ENCODE measurements at places on chromosomes 12 and 14.

- DNase-seq, result no peak
These were observed 3.9 kb downstream of the DLK1 start for GRCh38 chr14:100730581-100730980.

DNA sequence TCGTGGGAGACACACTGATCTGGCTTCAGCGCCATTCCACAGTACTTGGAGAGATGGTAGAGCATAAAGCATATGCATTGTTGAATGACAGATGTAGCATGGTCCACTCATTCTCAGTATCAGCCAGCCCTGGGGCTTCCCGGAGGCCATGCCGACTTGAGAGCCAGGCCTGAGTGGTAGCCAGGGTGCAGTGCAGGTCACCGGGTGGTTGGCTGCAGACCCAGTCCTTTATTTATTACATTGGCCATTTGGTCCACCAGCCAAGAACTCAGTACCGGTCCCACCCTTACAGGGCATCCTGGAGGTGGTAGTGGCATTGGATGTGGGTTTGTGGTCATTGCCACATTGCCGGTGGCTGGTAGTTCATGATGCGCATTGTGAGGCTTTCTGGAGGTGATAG, 121.6 kb upstream of the RTL1 start:
- DNase-seq, result no peak

DNA sequence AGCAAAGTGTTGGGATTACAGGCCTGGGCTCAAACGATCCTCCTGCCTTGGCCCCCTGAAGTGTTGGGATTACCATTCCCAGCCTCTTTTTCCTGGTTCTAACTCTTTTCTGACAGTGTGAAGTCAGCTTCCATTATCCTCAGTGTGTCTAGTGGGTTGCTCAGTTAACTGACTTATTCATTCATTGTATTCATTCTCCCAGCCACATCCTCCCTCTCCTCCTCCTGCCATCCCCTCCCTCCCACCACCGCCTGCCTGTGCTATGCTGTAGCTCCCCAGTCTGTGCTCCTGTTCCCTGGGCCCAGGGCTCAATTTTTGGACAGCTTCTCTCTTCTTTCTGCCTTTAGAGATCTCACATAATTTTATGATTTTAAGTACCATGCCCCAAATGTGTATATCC, 19.4 kb downstream of the ATP6V0A2 start:
- DNase-seq, result no peak

DNA sequence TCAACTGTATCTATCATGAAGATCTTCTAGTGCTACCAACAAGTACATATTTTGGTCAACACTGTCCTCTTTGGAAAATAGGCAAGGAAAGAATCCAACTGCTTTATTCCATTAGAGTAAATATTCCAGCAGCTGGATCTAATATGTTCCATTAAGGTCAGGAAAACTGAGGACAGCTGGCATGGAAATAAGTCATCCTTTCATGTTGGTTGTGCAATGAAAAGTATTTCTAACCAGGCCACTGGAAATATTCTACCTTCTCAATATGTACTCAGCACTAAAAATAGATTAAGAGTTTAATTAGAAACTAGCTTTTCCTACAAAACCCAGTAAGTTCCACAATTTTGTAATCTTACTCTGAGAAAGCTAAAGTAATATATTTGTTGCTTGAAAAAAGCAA, 19.6 kb downstream of the HIGD1C start:
- no peak for DNase-seq

- DNase-seq, result no peak
These were observed 112.7 kb downstream of the SCARB1 start for GRCh38 chr12:124750787-124751471.

- DNase-seq, result no peak
These were observed 3.8 kb downstream of the CACNB3 start for GRCh38 chr12:48822139-48822538.

- DNase-seq, result peak; percentile 91
These were observed 18.1 kb downstream of the VSX2 start for GRCh38 chr14:74257078-74257940.

DNA sequence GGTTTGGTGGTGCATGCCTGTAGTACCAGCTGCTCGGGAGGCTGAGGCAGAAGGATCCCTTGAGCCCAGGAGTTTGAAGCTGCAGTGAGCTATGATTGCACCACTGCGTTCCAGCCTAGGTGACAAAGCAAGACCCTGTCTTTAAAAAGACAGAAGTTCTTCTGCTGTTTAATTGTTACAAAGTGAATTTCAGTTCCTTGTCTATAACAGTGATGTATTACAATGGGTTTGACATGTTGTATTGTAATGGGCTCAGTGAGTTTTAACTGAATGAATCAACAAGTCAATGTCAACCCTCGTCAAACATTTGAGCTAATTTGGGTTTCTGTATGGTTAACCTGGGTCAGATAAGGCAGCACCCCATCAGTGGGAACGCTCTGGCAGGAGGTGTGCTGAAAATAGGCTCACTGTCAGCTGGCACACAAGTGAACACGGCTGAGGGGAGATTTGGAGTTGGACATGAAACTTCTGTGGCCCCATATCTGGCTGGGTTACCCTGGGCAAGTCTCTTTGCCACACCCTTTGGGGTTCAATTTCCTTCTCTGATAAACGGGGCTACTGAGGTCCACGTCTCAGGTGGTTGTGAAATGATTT, 14.0 kb upstream of the TRPV4 start:
- no peak for DNase-seq

GRCh38 chr14:41521891-41522290, 84.8 kb upstream of the LRFN5 start:
- no peak for DNase-seq

- peak; percentile 32 for DNase-seq
These were observed 75.2 kb upstream of the TMCC3 start for GRCh38 chr12:94725375-94726168.

- no peak for DNase-seq
These were observed 25.4 kb upstream of the HMGA2 start for GRCh38 chr12:65798918-65799317.

DNA sequence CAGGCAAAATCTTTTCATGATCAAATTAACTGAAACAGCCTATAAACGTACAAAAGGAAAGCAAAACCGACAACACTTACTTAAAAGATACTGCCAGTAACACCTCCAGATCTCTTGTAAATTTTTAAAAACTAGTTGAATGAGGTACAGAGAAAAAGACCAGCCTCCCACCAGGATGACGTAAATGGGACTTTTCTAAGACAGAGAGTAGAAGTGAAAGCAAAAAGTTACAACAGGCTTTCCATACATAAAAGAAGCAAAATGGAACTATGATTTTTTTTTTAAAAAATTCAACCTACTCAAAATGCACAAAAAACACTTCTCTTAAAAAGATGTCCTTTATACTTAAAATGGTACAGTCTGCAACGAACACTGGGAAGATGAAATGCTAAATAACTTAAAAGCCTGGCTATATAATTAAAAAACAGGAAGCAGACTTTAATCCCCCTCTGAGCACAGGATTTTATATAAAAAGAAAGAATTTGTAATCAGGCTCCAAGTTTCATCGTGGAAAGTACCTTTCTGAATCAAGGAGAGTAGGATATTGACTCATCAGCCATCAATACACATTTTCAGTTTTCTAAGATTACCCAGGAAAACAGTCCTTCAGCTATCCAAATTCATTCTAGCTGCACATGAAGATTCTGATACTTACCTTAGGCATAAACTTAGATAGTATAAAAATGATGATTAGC, 14.2 kb upstream of the MYO1A start:
- DNase-seq, result no peak

GRCh38 chr12:6542209-6543009, 8.1 kb downstream of the GAPDH start:
- no peak for DNase-seq

GRCh38 chr14:60222820-60223219, 26.2 kb upstream of the PPM1A start:
- DNase-seq, result no peak

DNA sequence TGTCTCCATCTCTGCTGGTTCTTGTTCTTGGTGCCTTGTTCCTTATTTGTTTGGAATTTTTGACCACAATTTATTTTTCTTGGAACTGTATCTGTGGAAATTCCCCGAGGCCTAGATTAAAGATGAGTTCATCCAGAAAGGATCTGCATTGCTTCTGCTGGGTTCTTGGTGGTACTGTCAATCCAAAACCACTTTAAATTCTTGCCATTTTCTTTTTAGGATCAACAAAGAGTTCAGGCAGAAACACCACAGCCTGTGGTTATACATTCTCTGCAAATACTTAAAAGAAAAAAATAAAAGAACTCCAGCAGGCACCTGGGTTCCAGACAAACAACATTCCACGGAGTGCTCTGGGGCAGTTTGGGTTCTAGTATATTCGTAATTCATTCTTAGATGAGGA, 6.0 kb upstream of the VAMP1 start:
- DNase-seq, result peak; percentile 86

DNA sequence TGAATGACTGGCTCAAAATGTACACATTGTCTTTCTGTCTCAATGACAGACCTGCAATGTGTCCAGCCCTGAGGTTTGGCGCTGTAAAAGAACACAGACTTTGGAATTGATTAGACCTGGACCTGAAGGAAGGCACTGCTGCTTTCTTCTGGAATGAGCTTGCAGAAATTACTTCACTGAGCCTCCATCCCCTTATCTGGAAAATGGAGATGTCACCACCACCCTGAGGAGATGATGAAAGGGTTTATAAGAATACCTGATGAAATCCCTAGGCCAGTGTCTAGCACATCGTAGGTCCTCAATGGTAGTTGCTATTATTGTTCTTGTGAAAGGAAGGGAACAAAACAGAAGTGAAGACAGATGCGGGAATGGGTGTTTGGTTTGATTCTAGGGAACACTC, 9.7 kb upstream of the WSB2 start:
- DNase-seq, result no peak

DNA sequence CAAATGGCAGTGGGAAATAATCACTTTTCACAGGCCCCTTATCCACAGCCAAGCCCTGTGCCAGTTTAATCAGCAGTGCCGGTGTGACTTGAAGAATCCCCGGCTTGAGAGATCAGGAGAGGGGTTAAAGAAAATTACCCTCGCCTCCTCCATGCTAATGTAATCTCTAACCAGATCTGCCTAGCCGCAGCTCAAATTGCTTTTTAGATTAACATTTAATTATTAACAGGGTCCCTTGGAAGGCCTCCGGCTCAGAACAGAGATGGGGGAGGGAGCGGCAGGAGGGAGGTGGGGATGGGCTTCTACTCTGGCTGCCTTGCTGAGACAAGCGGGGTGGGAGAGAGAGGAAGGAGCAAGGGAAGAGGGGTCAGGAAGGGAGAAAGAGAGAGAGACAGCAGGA, 24.0 kb downstream of the FAM222A start:
- no peak for DNase-seq

DNA sequence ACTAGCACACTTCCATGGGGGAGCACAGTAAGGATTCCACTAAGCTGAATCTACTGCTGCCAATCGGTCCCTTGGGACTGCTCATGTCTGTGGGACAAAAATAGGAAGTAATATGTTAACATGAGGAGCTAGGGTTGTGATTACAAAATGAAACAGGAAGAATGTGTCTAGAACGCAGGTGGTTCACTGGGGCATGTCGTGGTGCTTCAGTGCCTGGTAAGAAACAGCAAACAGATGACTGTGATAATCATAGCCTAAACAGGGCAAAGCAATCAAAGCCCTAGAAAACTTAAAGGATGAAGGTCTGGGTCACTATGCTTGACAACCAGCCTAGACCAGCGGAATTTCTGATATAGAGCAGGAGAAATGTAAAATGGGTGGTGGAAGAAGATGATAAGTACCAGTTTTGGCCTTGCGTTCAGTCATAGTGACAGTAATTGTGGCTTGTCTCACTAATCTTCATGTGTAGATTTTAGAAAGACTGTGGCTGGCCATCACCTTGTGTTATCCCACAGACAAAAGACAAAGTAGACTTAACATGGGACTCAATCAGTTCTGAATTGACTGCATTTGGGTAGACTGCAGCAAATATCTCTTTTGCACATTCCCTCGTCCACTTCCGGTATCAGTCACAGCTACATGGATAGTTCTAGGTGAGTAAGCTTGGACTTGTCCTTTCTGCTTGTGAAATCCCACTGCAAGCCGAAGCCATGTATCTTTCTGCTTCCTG, 51.4 kb downstream of the WASHC3 start:
- DNase-seq, result no peak

DNA sequence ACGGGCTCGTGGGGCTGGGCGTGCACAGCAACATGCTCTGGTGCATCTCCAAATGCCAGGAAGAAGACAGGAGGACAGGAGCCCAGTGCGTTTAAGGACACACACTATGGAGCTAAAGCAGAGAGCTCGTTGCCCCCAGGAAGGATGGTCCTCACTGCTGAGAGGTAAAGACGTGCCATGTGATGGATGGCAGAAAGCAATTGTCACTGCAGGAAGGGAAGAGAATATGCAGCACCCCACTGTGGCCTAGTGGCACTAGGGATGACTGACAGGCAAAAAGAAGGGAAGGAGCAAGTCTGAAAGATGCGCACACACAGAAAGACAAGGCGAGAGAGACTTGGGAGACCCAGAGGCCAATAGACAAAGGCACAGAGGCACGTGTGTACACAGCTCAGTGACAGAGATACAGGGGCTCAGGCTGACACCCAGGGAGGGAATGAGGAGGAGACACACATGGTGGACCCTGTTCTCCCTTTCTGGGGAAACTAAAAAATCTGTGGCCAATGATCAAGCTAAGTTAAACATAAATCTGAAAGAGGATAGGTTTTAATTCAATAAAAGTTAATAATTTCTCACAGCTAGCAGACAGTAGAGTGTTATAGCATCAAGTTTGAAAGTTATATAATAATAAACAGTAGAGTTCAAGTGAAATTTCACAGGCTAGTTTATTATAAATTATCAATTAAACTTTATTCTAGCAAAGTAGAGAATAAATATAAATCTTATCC, 78.8 kb downstream of the CRACR2A start:
- DNase-seq, result no peak

- DNase-seq, result no peak
These were observed 16.9 kb upstream of the FICD start for GRCh38 chr12:108498136-108498535.

Measured in AG08396 (cell line).